Hepatic stellate cell (primary cell): ENCODE measurements at places on chromosomes 5 and 9.

DNA sequence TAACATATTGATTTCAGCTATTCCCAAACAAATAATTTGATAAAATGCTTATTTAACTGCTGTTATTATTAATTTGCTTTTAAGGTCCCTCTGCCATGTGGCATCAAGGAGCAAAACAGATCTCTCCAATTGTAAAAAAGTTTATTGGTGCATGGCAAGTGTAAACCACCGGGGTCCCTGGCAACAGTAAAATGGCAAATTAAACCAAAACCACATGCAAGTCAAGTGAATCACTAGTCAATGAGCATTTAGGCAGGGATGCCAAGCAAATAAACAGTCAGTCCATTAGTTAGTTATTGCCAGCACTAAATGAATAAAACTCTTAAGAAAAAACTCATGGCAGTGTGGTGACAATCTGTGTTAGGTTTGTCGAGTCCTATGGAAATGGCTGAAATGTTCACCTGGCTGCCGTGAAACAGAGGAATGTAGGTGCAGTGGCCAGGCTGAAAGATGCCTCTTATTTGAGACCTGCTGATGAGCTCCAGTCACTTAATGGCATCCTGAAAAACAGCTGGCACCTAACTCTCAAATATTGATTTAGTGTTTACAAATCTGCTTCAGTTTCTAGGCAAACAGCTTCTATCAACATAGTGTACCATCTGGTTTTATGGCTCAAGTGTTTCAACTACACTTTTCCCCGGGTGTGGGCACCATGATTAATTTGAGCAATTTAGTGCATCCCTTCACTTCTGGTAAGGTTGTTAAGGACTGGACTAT, 296.5 kb upstream of the ITGA1 start:
- DNase-seq: no peak

DNA sequence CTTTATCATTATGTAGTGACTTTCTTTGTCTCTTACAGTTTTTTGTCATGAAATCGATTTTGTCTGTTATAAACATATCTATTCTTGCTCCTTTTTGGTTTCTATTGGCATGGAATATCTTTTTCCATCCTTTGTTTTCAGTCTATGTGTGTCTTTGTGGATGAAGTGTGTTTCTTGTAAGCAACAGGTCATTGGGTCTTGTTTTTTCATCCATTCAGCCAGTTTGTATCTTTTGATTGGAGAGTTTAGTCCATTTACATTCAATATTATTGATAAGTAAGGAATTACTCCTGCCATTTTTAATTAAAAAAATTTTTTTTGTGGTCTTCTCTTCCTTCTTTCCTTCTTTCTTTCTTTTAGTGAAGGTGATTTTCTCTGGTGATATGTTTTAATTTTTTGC, 194.1 kb downstream of the GDNF start:
- DNase-seq: no peak

GRCh38 chr9:32344551-32345182, 39.8 kb upstream of the ACO1 start:
- DNase-seq: peak; percentile 1

DNA sequence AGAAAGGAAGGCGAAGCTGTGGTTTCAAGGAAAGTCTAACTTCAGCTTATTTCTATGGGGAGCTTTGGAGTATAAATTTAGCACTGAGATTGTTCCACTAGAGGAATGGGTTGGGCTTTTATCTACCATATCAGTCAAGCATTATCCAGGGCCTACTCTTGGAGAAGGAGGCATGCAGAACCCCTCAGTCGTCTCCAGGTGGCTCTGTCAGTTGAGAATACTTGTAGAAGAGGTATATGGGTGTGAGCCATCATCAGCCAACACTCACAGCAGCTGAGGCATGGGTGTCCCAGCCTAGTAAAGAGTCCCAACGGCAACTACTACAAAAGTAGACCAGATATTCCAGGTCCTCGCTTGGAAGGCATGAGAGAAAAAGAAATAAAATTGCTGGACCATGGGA, 548.5 kb upstream of the GRAMD2B start:
- no peak for DNase-seq

DNA sequence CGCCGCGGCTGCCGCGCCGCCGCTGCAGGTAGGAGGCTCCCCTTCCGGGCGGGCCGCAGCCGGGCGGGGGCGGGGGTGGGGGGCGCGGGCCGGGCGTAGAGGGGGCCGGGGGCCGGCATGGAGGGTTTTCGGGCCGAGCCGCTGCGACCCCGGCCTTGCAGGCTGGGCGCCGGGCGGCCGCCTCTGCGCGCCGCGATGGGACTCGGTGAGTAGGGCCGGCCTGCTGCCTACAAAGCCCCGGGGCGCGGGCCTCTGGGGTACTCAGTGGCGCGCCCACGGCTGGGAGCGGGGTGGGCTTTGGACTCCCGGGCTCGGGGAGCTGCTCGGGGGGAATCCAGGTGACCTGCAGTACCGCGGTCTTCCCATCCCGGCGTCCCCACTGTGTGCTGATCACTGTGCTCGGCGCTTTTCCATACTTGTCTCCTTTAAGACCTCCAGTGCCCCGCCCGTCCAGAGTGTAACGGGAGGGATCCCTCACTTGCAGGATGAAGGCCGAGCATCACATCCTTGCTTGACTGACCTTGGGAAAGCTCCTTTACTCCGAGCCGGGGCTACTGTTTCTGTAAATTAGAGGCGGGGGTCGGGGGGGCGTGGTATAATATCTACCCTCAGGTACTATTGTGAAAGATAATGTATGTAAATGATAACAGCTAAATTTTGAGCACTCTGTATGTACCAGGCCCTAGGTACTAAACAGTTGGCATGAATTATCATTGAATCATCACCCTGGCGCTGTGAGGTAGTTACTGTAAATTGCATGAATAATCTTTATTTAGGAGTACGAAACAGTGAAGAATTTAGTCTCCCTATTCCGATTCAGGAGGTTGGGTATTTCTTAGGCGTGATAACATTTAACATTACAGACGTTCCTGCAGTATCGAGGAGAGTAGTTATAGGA, 672 bp downstream of the MSANTD3 start:
- peak; percentile 54 for DNase-seq

- no peak for DNase-seq
These were observed 241.9 kb upstream of the NREP start for GRCh38 chr5:111998871-111999270.

DNA sequence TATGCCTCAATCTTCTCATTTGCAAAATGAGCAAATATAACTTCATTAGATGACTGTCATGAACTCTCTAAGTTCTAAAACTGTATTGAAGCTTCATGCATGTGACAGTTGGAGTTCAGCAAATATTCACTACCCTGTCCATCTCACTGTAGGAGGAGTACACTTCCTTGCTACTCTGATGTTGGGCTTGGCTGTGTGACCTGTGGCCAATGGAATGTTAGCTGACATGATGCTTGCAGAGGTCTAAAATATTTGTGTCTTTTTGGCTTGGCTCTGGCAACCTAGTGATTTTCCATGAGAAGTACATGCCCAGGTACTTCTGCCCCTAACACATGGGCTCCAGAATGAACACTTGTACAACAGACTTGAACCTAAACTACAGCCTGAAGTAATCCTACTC, 203.1 kb upstream of the ANKH start:
- DNase-seq: peak; percentile 8

GRCh38 chr5:167271081-167271480, 1020.4 kb upstream of the WWC1 start:
- DNase-seq: no peak

DNA sequence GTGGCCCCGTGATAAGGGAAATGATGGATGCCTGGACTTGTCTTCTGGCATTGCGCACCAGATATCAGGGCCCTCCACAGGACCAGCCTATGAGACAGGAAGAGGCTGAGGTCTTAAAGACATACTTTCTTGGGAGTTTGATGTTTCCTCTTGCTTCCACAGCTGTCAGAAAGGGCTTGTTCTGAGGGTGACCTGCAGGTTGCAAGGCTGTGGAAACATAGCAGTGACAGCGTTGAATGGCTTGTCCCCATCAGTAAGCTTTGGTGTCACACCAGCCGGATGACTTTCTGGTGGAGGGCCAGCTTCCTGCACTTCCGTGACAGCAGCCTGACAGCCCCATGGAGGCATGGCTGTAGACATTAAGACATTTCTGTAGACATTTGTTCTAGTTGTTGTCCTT, 143.2 kb downstream of the C9orf152 start:
- no peak for DNase-seq

DNA sequence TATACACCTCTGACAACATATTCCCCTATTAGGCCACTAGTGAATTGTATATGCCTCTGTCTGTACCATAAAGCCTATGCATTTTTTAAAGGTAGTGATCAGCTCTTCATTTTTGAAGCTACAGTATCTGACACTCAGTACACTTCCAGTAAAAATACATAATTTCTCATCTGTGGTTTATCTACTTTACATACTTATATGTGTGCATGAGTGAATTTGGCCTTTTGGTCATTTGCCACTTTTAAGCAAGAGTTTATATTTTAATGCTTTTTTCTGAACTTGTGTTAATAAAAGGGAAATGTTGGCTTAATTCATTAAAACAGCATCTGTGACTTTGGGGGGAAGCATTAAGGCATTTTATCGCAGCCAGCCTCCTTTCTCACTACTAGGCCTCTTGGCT, 47.8 kb downstream of the ST8SIA4 start:
- no peak for DNase-seq

- no peak for DNase-seq
These were observed 709 bp upstream of the SYNPO start for GRCh38 chr5:150639751-150640150.

DNA sequence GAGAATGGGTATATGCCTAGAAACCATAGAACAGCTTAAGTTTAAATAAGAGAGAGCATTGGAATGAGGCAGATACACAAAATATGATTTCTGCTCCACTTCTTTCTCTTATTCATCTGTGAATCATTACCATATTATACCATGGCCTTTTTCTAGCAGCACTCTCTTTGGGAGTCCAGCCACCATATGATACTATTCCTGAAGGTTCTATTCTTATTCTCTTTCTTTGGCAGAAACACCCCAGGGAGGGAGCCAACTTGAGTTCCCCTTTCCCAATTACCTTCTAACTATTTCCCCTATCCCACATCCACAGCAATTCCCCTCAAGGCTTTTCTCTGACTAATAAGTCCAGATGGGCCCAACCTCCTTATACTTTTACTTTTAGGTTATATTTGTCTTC, 55.9 kb downstream of the NDUFAF2 start:
- no peak for DNase-seq

DNA sequence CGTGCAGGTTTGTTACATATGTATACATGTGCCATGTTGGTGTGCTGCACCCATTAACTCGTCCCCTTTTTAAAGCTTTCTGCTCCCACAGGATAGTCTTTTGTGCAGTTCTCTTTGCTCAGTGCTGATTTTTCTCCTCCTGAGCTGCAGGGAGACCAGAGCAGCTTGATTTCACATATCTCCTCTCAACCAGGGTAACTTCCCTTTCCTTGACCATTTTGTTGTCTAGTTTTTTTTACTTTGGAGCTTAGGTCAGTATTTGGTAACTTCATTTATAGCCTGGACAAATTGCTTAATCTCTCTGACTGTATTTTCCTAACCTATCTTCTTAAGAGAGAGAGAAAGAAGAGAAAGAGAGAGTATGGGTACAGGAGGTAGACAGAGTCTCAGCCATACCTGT, 137.1 kb upstream of the ZNF366 start:
- DNase-seq: no peak

GRCh38 chr5:108380531-108381349, 1.2 kb downstream of the FBXL17 start:
- peak; percentile 32 for DNase-seq

DNA sequence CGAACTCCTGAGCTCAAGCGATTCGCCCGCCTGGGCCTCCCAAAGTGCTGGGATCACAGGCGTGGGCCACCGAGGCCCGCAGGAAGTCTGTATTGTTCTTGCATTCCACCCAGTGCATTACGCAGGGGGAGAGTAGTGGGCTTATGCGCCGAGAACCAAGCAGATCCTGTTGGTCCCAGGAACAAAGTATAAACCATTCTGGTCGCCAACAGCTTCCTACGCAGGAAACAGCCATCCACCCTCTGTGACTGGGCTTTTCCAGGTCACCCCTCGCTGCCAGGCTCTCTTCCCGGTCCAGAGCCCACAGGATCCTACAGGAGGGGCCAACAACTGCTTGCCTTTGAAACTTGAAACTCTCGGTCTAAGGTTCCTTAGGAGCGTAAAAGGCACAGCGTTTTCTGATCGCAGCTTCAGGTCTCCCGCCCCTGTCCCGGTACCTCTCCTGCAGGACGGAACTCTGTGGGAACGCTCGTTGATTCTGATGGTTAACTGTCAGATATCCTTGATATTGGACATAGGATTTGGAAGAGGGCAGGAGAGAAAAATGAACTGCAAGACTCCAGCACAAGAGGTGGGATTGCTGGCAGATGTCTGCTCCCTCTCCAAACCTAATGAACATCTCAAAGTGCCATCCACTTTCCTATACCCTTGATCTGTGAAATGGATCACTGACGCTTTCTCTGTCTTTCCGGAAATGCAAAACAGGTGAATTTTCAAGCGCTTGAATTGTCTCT, 4.2 kb upstream of the ANXA2R start:
- DNase-seq: no peak

- no peak for DNase-seq
These were observed 35.8 kb downstream of the ALG2 start for GRCh38 chr9:99185934-99186333.

DNA sequence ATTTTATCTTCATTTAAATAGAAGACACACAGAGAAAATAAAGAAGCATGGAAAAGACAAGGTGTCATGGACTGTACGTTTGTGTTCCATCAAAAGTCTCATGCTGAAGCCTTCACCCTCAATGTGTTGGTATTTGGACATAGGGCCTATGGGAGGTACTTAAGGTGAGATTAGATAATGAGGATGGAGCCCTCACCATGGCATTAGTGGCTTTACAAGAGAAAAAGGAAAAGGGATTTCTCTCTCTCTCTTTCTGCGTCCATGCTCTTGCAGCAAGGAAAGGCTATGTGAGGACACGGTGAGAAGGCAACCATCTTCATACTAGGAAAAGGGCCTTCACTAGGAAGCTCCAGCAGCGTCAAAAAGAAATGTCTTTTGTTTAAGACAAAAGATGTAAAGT, 797.0 kb upstream of the CDH10 start:
- DNase-seq: no peak

- no peak for DNase-seq
These were observed 166.8 kb downstream of the PSAT1 start for GRCh38 chr9:78463750-78464149.

GRCh38 chr5:28779161-28779754, 1740.9 kb upstream of the CDH9 start:
- DNase-seq: no peak

DNA sequence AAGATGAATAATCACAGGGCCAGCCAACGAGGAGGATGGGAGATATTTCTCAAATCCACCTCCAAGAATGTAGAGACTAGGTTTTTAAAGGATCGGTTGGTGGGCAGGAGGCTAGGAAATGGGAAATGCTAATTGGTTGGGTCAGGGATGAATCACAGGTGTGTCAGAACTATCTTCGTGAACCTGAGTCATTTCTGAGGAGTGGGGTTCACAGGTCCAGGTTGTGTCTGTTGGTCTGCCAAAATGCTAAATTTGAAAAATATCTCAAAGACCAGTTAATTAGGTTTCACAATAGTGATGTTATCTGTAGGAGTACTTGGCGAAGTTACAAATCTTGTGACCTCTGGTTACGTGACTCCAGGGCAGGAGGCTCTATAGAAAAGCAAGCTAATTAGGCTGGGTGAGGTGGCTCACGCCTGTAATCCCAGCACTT, 2.6 kb upstream of the PLAA start:
- no peak for DNase-seq
